ENCODE measurements at places on chromosomes 2 and 18. TPM values are rescaled to one million over a fixed set of nuclear protein-coding genes. Genes with fewer than 3 reads are reported as not detected.

SLC11A1 gene
- 0.68 TPM for polyA plus RNA-seq

GRCh38 chr18:77031662-77032061 is 100.9 kb downstream of the MBP start:
- DNase-seq: no peak

IL36RN gene
- polyA plus RNA-seq: not detected

DQX1 gene
- polyA plus RNA-seq: 0.18 TPM

CHST9 gene
- polyA plus RNA-seq: 6.2 TPM

NT5C1B gene
- 1.3 TPM for polyA plus RNA-seq
